ENCODE measurements at places on chromosomes 2 and 18. TPM values are rescaled to one million over a fixed set of nuclear protein-coding genes. Genes with fewer than 3 reads are reported as not detected.

The ACVR1C gene
- 0.83 TPM for total RNA-seq

The FAM237A gene
- not detected for total RNA-seq

The EN1 gene
- total RNA-seq: under 0.01 TPM

The MREG gene
- total RNA-seq: 3.5 TPM

The DYNC2LI1 gene
- total RNA-seq: 28.0 TPM

The CRACDL gene
- total RNA-seq: not detected

Measured in fibroblast of lung (primary cell).